Fibroblast of the aortic adventitia (primary cell): ENCODE measurements at places on chromosomes 3 and 15.
A peak's percentile ranks its signal among the peaks of the same experiment; 100 is the strongest.

DNA sequence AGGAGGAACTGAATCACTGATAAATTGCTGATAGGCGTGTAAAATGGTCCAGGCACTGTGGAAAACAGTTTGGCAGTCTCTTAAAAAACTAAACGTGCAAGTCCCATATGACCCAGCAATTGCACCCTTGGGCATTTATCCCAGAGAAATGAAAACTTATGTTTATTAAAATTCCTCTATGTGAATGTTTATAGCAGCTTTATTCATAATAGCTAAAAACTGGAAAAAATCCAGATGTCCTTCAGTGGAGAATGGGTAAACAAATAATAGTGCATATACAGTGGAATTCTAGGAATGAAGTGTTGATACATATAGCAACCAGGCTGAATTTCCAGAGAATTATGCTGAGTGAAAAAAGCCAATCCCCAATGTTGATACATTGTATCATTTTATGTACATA lies 482.2 kb upstream of the PDZRN3 start:
- no peak for DNase-seq

GRCh38 chr15:90929246-90930019 lies 2.9 kb downstream of the HDDC3 start:
- DNase-seq = no peak

GRCh38 chr3:156148946-156149381 lies 28.6 kb downstream of the KCNAB1 start:
- peak; percentile 84 for DNase-seq

DNA sequence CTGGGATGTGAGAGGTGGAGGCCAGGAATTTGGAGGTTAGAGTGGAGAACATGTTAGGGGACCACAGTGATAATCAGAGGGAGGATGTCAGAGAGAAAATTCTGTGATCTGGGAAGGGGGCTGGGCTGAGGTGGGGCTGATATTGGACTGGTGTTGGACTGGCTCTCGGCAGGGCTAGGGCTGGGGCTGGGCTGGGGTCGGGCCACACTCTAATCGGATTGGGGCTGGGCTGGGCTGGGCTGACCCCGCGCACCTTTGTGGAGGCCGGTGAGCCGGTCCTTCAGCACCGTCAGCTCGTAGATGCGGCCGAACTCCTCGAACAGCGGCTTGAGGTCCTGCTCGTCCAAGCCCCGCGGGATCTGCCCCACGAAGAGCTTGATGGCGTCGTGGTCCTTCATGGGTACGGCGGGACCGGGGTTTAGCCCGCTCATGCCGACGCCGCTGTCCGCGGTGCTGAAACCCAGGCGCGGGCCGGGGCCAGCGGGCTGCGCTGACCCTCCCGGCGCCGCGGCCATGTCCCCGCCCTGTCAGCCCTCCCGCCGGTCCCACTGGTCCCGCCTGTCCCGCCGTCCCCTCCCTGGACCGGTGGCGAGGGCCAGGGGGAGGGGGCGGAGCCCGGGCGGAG lies 485 bp downstream of the CELF6 start:
- DNase-seq = peak; percentile 43

GRCh38 chr3:26657348-26657976 lies 34.9 kb downstream of the LRRC3B start:
- DNase-seq = no peak

DNA sequence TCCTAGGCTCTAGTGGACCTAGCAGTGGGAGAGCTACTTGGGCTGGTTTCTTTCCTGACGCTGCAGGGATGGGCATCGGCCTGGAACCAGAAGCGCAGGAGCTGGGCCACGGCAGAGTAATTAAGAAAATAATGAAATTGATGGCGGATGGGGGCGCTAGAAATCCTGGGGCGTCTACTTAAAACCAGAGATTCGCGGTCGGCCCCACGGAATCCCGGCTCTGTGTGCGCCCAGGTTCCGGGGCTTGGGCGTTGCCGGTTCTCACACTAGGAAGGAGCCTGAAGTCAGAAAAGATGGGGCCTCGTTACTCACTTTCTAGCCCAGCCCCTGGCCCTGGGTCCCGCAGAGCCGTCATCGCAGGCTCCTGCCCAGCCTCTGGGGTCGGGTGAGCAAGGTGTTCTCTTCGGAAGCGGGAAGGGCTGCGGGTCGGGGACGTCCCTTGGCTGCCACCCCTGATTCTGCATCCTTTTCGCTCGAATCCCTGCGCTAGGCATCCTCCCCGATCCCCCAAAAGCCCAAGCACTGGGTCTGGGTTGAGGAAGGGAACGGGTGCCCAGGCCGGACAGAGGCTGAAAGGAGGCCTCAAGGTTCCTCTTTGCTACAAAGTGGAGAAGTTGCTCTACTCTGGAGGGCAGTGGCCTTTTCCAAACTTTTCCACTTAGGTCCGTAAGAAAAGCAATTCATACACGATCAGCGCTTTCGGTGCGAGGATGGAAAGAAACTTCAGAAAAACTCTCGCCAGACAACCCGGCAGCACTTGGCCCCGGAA lies 6.1 kb downstream of the SOX14 start:
- DNase-seq = no peak

- DNase-seq = peak; percentile 96
Observed at GRCh38 chr15:65512807-65513416, 4.6 kb downstream of the DPP8 start.

- DNase-seq = peak; percentile 21
Observed at GRCh38 chr3:31465999-31466398, 66.7 kb upstream of the STT3B start.

- no peak for DNase-seq
Observed at GRCh38 chr3:190008432-190008831, 112.3 kb downstream of the P3H2 start.

- DNase-seq = peak; percentile 77
Observed at GRCh38 chr15:92714477-92715401, 59.2 kb upstream of the FAM174B start.

DNA sequence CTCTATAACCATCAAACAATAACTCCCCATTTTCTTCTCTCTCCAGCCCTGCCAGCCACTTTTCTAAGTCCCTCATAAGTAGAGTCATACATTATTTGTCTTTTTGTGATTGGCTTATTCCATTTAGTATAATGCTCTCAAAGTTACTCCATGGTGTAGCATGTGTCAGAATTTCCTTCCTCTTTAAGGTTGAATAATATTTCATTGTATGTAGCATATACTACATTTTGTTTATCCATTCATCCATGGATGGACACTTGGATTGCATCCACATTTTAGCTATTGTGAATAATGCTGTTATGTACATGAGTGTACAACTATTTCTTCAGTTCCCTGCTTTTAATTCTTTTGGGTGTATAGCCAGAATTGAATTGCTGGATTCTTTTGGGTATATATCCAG lies 138.4 kb downstream of the ATG7 start:
- no peak for DNase-seq

DNA sequence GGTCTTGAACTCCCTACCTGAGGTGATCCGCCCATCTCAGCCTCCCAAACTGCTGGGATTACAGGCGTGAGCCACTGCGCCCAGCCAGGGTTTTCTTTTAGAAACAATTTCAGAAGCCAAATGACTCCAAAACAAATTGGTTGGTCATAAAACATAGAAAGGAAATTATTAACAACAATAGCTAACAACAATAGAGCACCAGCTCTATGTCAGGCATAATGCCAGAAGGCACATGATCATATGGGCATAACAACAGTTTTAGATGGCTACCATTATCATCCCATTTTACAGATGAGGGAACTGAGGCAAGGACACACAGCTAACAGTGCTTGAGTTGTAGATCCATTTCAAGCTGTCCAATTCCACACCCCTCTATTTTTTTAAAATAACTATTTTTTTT lies 22.2 kb upstream of the RAF1 start:
- no peak for DNase-seq

DNA sequence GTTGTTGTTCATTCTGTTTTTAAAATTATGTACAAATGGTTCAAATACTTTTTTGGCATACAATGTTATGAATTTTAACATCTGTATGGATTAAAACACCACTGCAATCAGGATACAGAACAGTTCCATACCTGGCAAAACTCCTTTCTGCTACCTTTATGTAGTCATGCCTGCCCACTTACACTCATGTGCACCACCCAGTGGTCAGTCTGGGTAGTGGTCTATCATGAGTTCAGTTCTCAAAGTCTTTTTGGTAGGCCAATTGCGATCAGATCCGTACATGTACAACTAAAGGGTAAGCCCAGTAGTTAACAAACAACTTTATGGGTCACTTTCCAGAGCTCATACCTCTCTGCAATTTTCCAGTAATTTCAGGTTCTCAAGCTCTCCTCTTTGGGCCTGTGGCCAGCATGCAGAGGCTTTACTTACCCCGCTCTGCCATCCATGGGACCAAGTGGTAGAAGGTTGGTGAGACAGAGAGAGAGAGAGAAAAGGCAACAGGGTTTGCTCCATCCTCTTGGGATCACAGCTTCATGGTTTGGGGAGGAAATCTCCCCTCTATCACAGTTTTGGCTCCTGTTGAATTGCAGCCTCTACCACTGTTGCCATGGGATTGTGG lies 63.9 kb upstream of the FAM98B start:
- peak; percentile 71 for DNase-seq

- no peak for DNase-seq
Observed at GRCh38 chr3:47013231-47013630, 33.8 kb downstream of the NBEAL2 start.

DNA sequence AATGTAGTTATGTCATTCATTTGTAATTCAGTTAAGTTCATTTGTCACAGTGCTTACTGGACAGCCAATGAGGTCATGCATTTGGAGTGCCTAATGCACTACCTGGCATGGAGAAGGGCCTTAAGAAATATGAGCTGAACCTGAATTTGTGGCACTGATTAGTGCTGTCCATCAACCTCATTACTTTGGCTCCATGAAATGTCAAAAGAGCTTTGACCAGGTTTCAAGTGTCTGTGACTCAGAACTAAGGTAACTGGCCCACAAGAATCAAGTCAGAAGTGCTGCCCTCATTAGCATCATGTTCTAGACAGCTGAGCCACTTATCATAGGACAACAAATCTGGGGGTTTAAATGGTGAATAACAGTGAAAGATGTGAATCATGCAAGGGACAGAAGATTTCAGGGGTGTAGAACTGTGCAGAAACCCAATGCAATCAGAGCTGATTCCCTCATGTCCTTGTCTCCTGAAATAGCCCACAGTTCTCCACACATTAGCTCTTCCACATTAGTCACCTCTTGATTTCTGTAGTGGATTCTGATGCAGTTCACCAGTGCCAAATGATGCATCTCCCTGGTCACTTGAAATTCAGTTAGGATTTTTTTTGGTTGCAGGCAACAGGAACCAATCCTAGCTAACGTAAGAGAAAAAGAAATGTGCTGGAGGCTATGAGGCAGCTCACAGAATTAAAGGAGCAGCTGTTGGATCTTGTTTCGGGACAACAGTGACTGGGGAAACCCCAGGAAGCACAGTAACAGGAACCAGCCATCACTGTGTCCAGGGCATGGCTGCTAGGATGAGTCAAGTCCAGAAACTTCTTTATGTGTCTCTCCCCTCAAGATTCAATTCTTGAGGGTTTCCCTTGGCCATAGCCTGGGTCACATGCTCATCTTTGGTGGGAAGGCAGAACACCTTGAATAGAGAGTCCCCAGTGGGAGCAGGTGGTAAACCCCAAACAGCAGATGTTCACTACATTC lies 38.7 kb downstream of the CHST2 start:
- DNase-seq = peak; percentile 48

DNA sequence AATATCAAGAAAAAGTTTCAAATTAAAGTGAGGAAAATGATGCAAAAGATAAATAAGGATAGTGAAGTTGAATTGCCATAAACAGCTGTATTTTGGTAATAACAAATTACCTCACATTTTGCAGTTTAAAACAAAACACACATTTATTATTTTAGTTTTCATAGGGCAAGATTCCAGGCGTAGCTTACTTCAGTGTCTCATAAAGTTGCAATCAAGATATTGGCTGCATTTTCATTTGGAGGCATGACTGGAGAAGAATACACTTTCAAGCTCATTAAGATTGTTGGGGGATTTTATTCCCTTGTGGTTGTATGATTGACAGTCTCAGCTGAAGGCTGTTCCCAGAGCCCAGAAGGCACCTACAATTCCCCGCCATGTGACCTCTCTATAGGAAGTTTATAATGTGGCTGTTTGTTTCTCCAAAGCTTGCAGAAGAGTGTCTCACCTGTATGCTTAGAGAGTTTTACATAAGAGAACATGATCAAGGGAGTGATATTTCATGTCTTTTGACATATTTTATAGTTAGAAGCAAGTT lies 151.4 kb downstream of the OTOL1 start:
- DNase-seq = no peak

DNA sequence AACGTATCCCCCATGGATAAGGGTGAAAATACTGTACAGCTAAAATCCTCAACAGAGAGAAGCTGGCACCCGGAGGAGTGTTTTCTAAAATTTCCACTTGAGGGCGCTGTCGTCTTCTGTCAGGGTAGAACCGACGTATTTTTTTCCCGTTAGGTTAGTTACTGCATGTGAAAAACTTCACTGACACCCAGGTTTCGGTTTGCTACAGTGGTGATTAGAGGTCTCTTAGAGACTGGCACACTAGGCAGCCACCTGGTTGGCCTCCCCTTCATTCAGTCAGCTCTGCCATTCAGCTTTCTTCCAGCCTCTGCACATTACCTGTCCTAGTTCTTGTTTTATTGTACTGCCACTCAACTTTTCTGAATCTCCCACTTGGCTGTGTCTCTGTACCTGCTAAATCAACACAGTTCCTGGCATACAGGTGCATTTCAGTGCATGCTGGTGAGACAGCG lies 18.4 kb downstream of the CCK start:
- DNase-seq = peak; percentile 73

DNA sequence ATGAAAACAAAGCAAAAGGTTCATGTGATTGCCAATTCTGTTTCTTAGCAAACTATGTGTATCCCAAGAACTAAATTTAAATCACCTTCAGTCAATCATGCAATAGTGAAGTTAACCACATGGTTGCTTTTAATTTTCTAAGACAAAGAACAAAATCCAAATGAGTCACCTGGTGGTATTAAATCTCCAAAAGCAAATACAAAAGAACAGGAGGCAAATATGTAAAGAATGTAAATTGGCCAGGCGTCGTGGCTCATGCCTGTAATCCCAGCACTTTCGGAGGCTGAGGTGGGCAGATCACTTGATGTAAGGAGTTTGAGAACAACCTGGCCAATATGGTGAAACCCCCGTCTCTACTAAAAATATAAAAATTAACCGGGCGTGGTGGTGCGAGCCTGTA lies 54.2 kb upstream of the PIK3R4 start:
- no peak for DNase-seq

DNA sequence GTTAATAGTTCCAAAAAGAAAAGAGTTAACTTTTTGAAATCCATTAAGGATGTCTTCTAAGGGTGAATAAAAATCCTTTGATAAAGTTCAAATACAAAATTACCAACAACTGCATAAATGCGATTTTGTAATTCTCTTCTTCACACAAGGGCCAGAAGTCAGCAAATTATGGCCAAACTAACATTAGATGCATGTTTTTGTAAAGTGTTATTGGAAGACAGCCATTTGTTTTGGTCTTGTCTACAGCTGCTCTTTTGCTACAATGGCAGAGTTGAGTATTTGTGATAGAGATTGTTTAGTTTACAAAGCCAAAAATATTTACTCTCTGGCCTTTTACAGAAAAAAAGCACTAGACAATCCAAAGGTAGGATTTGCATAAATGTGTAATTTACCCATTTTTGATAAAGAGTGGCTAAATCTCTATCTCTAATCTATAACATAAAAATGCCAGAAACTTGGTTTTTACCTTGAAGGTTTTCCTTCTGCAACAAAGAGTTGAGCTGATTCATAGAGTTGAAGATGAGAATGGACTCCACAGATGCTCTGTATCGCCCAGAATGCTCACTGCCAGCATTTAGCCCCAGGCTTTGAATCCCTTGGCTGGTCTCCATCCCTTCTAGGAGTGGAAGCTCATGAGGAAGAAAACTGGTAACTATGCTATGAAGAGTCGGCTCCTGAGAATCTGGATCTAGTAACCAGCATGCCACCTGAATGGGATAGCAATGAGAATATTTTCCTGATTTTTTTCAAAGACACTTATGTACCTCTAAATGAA lies 64.5 kb downstream of the POLQ start:
- peak; percentile 47 for DNase-seq
